ENCODE measurements at places on chromosomes 11 and 22.

DNA sequence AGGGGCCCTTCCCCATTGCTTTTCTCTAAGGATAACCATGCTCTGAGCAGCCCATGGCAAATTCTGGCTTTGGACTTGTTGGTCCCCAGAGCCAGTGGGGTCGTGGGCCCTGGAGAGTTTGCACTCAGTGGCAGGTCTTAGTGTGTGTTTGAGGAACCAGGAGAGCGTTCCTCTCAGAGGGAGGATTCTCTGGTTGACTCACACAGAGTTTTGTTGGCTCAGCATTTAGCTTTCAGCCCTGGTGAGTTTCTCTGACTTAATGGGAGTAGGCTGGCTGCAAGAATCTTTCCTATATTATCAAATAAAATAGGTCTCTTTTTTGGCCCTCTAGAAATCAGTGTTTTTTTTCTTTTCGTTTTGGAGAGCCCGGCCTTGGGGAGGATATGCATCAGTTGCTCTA is 20.9 kb downstream of the ST14 start:
- DNase-seq = no peak

- DNase-seq = no peak
Measured at GRCh38 chr22:20240447-20240764, 27.7 kb downstream of the RTN4R start.

GRCh38 chr11:60029015-60029632 is 11.1 kb upstream of the OOSP2 start:
- DNase-seq = no peak

GRCh38 chr11:106858200-106858599 is 160.1 kb downstream of the GUCY1A2 start:
- no peak for DNase-seq

GRCh38 chr22:23064381-23065068 is 5.8 kb upstream of the GNAZ start:
- DNase-seq = no peak

GRCh38 chr22:46508491-46508999 is 28.9 kb downstream of the CELSR1 start:
- no peak for DNase-seq

GRCh38 chr22:18078329-18079041 is 695 bp downstream of the PEX26 start:
- no peak for DNase-seq

DNA sequence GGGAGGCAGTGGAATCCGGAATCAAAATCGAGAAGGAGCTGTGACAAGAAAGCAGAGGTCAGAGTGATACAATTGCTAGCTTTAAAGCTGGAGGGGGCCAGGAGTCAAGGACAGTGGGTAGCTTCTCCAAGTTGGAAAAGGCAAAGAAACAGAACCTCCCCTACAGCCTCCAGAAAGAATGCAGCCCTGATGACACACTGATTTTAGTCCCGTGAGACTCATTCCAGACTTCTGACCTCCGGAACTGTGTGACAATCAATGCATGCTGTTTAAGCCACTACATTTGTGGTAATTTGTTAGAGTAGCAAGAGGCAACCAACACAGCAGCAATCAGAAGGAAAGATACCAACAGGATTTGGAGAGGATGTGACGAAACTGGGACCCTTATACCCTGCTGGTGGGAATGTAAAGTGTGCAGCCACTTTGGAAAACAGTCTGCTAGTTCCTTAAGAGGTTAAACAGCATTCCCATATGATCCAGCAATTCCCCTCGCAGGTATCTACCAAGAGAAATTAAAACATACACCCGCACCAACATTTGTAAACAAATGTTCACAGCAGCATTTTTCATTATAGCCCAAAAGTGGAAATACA is 66.7 kb downstream of the DSCAML1 start:
- no peak for DNase-seq

GRCh38 chr11:1921574-1922141 is 2.2 kb downstream of the TNNT3 start:
- no peak for DNase-seq

DNA sequence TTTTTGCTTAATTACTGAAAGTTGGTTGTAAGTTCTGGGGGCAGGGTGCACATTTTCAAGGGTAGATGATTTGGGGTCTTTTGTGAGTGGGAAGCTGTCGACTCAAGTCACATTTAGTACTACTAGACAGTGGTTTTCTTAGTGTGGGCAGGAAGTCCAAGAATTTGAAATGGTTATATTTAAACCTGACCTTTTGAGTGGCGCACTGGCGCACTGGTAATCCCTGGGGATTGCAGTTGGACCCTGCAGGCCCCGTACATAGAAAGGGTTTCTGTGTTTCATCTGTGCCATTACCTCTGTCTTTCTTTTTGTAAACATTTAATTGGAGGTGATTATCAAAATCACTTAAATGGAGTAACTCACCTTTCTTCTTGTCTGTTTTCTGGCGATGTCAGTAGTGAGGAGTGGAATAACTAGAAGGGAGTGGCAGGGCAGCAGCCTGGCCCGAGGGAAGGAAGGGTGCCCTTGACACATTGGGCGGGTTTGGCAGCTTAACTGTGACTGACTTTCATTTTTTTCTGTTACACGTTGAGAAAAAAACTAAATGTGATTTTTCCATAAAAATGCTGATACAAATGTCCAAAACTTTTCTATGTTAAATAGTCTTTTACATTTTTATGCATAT is 101.8 kb upstream of the GAL start:
- no peak for DNase-seq

- DNase-seq = no peak
Measured at GRCh38 chr22:38271927-38272372, 860 bp downstream of the TMEM184B start.

GRCh38 chr22:27133019-27133431 is 475.6 kb downstream of the MIAT start:
- DNase-seq = no peak

DNA sequence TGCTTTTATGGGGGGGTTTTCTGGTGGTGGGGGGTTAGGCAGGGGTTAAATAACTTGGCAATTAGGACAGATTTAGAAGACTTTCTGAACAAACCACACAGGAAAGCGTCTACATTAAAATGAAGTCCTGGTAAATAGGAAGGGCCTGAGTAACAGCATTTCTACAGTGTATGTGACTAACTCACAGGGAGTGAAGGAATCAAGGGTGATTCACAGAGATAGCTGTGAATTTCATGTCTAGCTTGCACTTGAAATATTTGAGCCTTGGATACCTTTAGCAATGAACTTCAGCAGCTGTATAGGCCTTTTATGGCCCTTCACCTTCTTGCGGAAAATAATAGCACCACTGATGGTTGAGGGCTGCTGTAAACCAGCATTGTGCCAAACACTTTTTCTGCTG is 26.1 kb upstream of the LDHA start:
- DNase-seq = no peak

DNA sequence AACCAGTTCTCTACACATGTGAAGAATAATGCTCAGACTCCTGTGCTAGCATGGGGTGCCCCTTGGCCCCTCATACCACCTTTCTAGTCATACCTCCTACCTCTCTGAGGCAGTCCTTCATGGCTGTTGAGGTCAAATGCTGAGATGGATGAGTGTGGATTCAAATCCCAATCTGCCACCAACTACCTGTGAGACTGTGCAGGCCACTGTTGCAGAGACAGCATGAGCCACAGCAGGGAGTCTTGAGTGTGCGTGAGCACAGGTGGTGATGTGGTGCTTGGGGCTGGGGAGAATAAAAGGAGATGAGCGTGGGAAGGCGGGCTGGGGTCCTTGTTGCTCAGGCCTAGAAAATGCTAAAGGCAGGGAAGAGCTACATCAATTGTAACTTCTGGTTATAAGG is 218.0 kb upstream of the E2F8 start:
- DNase-seq = no peak

DNA sequence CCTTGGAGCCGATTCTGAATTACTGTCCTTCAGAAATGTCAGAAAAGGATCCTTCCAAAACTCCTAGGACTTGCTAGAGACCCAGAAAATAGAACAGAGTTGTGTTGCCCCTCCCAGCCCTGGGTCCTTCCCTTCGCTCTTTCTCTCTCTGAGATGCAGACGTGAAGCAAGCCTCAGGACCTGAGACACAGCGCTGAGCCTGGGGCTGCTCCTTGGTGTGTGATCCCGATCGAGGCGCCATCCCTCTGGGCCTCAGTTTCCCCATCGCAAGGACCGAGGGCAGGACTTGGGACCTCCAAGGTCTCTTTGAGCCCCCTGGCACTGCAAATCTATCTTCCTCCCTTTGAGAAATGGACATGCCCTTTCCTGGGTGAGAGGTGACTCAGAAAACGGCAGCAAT is 533.5 kb downstream of the TBC1D22A start:
- DNase-seq = no peak
